ENCODE measurements at places on chromosomes 12 and 14.

DNA sequence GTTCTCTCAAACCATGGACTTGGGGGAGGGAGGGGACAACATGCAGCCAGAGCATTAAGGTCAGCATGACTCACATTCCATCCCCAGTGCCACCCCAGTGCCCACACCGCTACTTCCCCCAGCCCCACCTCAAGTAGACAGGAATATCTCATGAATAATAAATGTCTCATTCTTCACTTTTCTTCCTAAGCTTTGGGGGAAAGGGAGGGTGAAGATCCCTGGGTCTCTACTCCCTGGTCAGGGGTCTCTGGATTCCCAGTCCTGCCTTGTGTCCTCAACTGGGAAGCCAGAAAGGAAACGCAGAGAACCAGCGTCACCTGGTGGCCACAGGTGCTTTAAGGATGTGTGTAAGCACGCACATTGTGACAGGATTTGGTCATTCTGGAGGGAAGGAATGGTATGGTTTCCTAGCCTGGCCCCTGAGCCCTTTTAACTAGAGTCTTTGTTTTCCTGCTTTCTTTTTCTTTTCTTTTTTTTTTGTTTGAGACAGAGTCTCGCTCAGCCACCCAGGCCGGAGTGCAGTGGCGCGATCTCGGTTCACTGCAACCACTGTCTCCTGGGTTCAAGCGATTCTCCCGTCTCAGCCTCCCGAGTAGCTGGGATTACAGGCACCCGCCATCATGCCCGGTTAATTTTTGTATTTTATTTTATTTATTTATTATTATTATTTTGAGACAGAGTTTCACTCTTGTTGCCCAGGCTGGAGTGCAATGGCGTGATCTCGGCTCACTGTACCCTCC, 3.4 kb downstream of the GPR84 start:
- no peak for DNase-seq

- DNase-seq, result no peak
Measured at GRCh38 chr12:3473844-3474243, 17.2 kb upstream of the PRMT8 start.

- DNase-seq, result no peak
Measured at GRCh38 chr14:101083564-101084435, 180.3 kb upstream of the RTL1 start.

GRCh38 chr12:45671254-45671653, 58.3 kb upstream of the ARID2 start:
- DNase-seq, result no peak

DNA sequence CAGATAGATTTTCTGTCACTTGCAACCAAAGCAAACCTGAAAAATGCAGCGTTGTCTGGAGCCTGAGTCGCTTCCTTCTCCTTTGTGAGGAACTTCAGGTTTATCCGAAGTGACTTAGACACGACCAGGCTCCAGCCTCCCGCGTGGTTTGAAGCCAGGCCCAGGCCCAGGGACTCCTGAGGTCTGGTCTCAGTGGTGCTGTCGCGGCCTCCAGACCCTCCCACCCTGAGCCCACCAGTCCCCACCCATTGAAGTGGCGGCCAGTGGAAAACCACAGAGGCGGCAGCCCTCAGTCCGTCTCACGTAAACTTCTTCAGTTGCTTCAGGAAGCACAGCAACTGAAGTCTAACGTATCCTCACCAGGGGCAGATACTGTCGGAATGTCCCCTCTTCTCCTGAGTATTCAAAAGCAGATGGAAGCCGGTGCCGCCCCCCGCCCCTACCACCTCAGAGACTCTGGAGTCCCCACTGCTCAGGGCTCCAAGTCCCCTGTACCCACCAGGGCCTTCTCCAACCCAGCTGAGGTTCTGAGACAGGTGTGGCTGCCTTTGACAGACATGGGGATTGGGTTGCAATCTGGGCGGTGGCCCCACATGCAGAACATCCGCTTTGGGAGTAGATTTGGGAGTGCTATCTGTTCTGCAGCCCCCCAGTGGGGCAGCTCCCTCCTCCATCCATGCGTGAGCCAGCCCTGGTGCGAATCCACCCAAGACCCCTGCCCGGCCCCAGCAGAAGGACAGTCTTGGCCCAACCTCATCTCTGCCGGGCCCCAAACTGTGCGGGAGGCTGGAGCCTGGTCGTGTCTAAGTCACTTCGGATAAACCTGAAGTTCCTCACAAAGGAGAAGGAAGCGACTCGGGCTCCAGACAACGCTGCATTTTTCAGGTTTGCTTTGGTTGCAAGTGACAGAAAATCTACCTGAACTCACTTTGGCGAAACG, 26.6 kb upstream of the GALNT9 start:
- no peak for DNase-seq

- no peak for DNase-seq
Measured at GRCh38 chr14:22472935-22473854, 115.8 kb downstream of the DAD1 start.

DNA sequence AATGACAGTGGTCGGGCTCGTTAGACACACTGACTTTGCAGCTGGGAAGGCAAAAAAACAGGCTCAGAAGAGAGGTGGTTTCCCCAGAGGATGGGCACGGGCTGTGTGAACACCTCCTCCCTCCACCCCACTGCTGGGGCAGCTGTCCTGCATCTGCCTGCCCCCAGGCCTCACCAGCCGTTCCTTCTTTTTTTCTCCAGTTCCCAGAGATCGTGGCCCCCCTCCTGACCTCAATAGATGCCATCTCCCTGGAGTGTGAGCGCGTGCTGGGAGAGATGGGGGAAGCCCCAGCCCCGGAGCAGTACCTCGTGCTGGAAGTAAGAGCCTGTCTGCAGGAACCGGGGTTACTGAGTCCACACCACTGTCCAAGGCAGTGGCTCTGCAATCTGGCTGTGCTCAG, 17.4 kb downstream of the MVK start:
- DNase-seq, result no peak
